ENCODE measurements at places on chromosomes 7 and 10. TPM values are rescaled to one million over a fixed set of nuclear protein-coding genes. Genes with fewer than 3 reads are reported as not detected.

- peaks cover 25% of the 10 kb centered on the region for H3K4me1 ChIP-seq
- H3K27ac ChIP-seq, result no peak overlapping the region
- no peak overlapping the region for H3K4me3 ChIP-seq
- DNase-seq, result no peak
- no peaks in the 10 kb centered on the region for H3K27me3 ChIP-seq
Measured at GRCh38 chr7:74240482-74240881, 13.7 kb downstream of the RFC2 start.

- no peaks in the 10 kb centered on the region for H3K36me3 ChIP-seq
- no peak overlapping the region for H3K27ac ChIP-seq
- H3K4me3 ChIP-seq, result no peak overlapping the region
- DNase-seq, result no peak
Measured at GRCh38 chr10:110629680-110630191, 14.4 kb upstream of the RBM20 start.

Gene LRIT1
- total RNA-seq, result not detected

Gene PROSER2
- 1.0 TPM for total RNA-seq

DNA sequence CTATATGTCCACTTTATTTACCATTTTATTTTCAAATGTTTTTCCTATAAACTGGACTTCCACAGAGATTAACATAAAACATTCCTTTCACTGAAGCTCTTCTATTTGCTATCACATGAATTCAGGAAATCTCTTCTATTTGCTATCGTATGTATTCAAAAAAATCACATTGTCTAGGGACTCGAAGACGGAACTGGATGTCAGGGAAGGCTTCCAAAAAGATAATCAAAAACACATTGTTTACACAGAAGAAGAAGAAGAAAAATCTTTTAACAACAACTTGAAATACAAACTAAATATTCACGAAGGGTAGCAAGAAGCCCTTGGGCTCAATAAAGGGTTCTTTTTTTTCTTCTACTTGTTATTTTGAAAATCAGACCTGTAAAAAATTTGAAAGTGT, 426.1 kb upstream of the LRRN3 start:
- no peaks in the 10 kb centered on the region for H3K4me1 ChIP-seq
- H3K36me3 ChIP-seq, result peaks cover 3% of the 10 kb centered on the region
- H3K27me3 ChIP-seq, result no peaks in the 10 kb centered on the region
- H3K27ac ChIP-seq, result no peak overlapping the region

- H3K27me3 ChIP-seq, result no peaks in the 10 kb centered on the region
- no peak overlapping the region for H3K27ac ChIP-seq
- H3K36me3 ChIP-seq, result no peaks in the 10 kb centered on the region
Measured at GRCh38 chr7:135855846-135856245, 107.2 kb upstream of the FAM180A start.

Gene CYP3A7
- not detected for total RNA-seq

GRCh38 chr7:107111196-107111595, 57.6 kb upstream of the HBP1 start:
- no peaks in the 10 kb centered on the region for H3K4me1 ChIP-seq
- no peak overlapping the region for H3K4me3 ChIP-seq
- no peak overlapping the region for H3K27ac ChIP-seq
- peaks cover 12% of the 10 kb centered on the region for H3K27me3 ChIP-seq
